ENCODE measurements at places on chromosomes 1 and 21.

DNA sequence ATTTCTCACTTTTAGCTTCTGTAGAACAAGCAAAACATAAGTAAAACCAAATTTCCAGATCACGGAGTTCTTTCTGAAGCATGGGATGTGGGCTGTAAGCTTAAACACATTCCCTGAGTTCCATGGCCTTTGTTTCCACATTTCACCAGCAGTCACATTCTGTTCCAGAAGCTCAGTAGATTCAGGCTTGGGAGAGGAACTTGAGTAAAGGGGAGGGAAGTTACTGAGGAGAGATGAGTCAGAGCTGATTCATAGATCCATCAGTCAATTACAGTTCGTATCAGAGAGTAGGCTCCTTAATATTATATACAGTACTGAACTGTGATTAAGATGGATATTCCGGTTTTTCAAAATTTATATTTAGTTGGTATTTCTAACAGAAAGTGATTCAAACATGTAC lies 614.3 kb downstream of the NCAM2 start:
- DNase-seq, result no peak

DNA sequence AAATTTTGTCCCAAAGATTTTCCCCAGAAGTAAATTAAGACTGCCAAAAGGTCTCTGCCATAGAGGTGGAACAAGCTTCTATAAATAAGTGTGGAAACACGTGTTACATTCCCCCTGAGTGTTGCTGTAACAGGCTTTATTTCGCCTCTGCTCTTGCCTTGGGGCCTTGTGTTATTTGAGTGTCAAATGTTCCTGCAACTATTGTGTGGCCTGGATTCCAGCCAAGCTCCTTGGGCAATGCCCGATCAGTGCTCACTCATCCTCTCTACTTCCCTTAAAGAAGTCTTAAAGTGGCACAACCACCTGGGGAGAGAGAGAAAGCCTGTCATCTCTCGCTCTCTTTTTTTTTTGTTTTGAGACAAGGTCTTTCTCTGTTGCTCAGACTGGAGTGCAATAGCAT lies 156.7 kb downstream of the NR5A2 start:
- peak; percentile 64 for DNase-seq

- no peak for DNase-seq
Measured at GRCh38 chr1:207328908-207329440, 7.5 kb downstream of the CD55 start.

- DNase-seq, result peak; percentile 37
Measured at GRCh38 chr1:145695821-145696629, 11.1 kb downstream of the PDZK1 start.

DNA sequence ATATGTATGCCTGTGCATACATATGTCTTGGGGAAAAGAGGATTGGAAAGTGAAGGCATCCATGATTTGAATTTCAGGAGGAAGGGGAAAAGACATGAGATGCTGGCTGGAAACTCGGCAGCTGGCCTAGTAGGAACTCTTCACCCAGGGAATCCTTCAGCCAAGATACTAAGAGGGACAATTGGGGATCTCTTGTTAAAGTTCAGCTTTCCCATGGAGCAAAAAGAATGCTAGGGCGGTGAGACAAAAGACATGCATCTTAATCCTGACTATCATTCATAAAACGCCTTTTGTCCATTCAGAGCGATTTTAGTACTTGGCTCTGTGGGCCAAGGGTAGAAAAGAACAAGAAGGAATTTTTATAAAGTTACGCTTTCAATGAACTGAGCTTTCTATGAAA lies 20.5 kb downstream of the PDPN start:
- DNase-seq, result no peak

GRCh38 chr1:207454046-207454964 lies at the start of gene CR2:
Gene CR2 (plus strand): TSS chr1:207454328. CDS start chr1:207454419, 91 bp downstream.
- DNase-seq, result peak; percentile 45

DNA sequence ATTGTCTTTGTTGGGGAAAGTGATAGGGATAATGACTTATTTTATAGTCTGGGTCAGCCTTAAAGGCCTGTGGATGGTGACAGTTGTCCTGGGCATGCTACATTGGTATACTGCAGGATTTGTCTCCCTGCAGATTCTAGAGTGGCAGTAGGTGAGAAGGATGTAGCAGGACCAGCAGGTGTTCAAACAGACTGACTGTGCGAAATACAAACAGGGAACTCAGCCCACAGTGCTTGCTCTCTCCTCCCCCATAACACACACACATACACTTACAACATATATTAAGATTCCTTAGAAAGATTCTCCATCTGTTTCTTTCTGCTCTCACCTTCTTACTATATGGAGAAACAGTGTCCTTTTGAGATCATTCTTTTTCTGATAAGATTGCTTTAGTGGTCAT lies 6.9 kb downstream of the PDE4B start:
- DNase-seq, result peak; percentile 95

DNA sequence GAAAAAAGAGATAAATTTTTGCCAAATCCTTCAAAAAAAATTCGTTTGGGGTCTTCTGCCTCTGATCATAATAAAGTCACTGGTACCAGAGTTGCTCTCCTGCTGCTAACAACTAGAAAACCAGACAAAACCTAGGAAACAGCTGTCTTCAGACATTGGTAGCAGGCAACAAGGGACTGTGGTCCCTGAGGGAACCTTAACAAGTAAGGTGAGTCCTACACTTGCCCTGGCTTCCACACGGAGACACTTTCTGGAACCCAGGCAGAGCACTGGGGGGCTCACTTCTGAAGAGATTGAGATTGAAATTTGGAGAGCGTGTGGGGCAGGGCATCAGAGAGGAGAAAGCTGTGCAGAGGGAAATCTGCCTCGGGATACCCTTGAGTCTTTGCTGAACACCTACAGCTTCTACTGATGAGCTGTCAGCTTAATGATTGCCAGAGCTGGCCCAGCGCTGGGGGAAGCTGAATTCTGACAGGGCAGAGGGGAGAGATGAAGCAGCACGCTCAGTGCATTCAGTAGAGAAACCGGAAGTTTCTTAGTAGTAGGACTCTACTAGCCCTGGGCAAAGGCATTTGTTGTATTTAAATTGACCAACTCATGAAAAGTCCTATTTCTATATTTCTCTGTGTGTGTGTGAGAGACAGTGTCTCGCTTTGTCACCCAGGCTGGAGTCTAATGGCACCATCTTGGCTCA lies 18.5 kb upstream of the FAM89A start:
- DNase-seq, result no peak

- DNase-seq, result no peak
Measured at GRCh38 chr1:6093071-6093470, 47.4 kb downstream of the KCNAB2 start.

DNA sequence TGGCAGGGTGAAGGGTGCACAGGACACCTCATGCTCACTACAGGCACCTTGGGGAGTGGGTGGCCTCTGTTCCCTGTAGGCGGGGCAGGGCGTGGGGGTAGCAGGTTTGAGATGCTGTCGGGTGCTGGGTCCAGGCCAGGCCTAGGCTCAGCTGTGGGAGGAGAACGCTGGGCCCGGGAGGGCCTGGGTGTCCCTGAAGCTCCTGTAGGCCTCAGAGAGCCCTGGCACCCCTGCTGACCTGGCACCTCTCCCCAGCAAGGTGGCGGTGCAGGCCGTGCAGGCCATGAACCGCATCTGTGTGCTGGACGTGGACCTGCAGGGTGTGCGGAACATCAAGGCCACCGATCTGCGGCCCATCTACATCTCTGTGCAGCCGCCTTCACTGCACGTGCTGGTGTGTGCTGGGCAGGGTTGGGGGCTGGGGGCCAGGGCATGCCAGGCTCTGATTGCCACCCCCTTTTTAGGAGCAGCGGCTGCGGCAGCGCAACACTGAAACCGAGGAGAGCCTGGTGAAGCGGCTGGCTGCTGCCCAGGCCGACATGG lies 2.5 kb upstream of the GJC2 start:
- no peak for DNase-seq

- no peak for DNase-seq
Measured at GRCh38 chr1:93668121-93668520, 13.5 kb downstream of the BCAR3 start.

GRCh38 chr1:246029616-246030015 lies 477.5 kb downstream of the SMYD3 start:
- no peak for DNase-seq

GRCh38 chr1:77014073-77014788 lies 147.0 kb downstream of the ST6GALNAC5 start:
- no peak for DNase-seq

DNA sequence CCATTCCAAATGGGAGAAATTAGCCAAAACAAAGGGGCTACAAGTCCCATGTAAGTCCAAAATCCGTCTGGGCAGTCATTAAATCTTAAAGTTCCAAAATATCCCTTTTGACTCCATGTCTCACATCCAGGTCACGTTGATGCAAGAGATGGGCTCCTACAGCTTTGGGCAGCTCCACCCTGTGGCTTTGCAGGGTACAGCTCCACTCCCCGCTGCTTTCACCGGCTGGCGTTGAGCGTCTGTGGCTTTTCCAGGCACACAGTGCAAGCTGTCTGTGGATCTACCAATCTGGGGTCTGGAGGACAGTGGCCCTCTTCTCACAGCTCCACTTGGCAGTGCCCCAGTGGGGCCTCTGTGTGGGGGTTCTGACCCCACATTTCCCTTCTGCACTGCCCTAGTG lies 130.2 kb downstream of the TPR start:
- DNase-seq, result no peak

DNA sequence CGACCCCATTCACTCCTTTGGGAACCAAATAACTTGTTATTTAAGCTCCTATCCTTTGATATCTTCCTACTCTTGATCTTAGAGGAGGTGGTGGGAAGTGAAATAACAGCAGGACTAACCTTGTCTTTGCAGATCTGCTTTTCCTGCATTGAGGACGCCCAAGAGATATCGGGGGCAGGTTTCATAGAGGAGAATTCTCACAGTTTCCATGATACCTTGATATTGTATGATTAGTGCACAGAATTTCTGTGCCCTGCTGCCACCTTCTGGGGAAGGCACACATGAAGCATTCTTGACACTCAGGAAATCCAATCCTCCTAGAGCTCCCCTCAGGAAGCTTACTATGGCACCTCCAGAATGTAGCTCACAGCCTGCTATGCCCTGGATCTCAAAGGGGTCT lies 1.6 kb downstream of the CD1B start:
- no peak for DNase-seq

DNA sequence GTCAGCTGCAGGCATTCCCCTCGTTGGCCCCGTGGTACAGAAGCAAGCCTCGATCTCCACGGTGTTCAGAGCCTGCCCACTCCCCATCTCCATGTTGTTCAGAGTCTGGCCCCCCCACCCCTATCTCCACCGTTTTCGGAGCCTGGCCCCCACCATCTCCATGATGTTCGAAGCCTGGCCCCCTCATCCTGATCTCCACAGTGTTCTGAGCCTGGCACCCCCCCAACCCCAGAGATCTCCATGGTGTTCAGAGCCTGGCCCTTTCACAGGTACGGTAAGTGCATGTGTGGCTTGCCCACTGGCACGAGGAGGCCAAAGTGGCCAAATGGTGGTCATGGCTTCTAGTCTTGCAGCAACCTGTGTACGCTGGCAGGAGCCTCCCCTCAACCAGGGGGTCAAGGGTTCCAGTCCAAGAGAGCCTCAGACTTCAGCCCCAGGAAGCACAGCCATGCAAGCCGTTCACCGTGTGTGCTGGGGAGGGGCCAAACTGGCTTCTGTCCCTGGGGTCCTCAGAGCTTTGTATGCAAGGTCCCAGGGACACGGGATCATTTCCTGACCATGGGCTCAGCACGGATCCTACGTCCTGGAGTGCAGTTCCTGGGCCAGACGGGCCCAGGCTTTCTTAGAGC lies 13.3 kb upstream of the PCBP3 start:
- no peak for DNase-seq

DNA sequence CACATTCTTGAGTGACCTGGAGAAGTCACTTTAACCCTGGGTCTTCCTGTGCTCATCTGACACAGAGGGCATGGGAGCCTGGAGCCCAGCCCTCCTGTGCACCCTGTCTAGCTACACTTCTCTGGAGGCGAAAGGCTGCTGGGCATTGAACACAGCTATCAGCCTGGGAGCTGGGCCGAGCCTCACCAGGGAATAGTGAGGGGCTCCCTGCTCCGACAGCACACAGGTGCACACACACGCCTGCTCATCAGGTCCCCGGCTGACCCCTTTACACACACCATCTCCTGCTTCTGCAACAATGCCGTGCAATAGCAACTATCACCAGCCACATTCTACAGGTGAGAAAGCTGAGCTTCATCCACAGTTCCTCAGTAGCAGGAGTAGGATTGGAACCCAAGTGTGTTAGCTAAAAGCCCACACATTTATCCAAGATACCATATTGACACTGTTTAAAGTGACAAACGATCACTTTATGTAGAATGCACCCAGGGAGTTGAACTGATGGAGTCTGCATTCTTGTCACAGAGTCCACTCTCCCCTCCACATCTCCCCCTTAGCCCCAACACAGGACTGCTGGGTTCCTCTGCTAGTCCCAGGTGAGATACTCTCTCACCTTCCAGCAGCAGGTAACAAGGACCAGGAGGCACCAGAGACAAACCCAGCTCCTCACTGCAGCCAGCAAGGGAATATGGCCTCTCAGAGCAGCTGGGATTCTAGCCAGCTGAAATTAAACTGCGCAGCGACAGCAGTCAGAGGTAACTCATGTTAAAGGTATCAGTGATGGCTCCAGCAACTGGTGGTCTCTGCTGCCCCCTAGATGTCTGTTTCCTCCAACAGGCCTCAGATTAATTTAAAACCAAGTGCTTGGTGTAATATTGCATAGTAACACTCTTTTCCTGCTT lies 18.3 kb upstream of the CAPN8 start:
- DNase-seq, result peak; percentile 86
